ENCODE measurements at places on chromosomes 16 and 17.

- no peak for DNase-seq
These were observed 55.6 kb downstream of the MPRIP start for GRCh38 chr17:17097763-17098345.

GRCh38 chr16:78628461-78629045 is 529.1 kb downstream of the WWOX start:
- no peak for DNase-seq

DNA sequence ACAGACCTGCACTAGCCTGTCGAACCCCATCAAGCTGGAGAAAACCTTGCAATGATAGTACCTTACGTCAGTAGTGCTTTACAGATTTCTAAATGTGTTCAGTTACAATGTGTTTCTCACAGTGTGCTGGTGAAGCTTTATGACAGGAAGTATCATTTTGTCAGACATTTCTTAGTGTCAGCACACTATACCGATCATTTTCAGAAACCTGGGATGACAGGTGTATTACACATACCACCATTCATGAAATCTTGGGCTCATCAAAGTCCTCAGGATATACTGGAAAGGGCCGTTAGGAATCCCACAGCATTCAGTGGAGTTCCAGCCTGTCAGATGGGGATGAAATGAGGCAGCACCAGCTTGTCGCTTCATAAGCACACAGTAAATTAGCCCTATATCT is 27.3 kb downstream of the TTC19 start:
- no peak for DNase-seq

- DNase-seq, result no peak
These were observed at the start of gene CES2 for GRCh38 chr16:66935314-66936011. TSS of gene CES2 (plus strand) at chr16:66935516. CDS start at chr16:66935636, 120 bp downstream.

GRCh38 chr17:30547778-30548573 is 70.8 kb downstream of the GOSR1 start:
- DNase-seq, result no peak

DNA sequence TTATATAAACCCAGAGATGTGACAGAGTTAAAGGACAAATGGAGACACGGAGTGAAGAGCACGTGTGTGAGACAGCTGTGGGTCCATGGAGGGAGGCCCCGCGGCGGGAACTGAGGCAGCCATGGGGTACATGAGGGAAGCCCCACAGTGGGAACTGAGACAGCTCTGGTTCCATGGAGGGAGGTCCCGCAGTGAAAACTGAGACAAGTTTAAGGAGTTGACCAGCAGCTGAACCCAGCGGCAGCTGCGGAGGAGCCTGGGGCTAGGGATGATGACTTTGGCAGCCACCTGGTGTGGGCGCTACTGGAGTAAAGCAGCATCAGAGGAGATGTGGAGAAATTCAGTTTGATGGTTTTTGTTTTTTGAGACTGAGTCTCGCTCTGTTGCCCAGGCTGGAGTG is 185.1 kb downstream of the RPTOR start:
- no peak for DNase-seq

DNA sequence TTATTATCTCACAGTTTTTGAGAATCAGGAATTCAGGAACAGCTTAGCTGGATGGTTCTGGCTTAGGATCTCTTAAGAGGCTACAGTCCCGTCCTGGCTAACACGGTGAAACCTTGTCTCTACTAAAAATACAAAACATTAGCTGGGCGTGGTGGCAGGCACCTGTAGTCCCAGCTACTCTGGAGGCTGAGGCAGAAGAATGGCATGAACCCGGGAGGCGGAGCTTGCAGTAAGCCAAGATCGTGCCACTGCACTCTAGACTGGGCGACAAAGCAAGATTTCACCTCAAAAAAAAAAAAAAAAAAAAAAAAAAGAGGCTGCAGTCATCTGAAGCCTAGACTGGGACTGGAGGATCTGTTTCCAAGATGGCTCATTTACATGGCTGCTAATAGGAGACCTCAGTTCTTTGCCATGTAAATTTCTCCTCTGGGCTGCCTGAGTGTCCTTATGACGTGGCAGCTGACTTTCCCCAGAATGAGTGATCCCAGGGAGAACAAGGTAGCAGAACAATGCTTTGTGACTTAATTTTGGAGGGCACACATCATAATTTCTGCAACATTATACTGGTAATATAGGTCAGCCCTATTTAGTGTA is 95.8 kb upstream of the CORO6 start:
- DNase-seq, result no peak

DNA sequence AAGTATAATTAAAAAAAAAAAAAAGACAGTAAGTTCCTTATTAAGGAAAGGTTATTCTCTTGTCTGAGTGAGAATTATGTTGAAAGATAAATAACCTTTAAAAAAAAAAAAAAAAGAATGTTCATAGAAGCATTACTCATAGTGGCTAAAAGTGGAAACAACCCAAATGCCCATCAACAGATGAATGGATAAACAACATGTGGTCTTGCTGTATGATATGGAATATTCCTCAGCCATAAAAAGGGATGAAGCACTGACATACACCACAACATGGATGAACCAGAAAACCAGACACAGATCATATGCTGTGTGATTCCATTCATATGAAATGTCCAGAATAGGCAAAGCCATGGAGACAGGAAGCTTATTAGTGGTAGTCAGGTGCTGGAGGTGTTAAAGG is 9.2 kb upstream of the CCNF start:
- DNase-seq, result no peak

DNA sequence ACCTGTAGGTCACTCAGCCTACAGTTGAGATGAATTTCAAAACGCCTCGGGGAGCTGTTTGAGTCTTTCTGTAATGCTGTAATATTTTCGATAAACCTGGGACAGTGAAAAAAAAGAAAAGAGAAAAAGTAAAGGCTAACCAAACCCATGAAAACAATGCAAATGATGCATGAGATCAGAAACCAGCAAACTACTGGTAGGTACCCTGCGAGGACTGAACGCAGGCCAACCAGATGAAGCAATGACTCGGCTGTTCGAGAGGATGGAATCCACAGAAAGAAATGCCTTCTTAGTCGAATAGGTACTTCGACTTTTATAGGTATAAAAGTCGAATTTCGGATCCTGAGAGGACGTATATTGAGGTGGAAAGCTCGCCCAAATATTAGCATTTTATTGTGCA is 509 bp upstream of the ATAD5 start:
- no peak for DNase-seq

DNA sequence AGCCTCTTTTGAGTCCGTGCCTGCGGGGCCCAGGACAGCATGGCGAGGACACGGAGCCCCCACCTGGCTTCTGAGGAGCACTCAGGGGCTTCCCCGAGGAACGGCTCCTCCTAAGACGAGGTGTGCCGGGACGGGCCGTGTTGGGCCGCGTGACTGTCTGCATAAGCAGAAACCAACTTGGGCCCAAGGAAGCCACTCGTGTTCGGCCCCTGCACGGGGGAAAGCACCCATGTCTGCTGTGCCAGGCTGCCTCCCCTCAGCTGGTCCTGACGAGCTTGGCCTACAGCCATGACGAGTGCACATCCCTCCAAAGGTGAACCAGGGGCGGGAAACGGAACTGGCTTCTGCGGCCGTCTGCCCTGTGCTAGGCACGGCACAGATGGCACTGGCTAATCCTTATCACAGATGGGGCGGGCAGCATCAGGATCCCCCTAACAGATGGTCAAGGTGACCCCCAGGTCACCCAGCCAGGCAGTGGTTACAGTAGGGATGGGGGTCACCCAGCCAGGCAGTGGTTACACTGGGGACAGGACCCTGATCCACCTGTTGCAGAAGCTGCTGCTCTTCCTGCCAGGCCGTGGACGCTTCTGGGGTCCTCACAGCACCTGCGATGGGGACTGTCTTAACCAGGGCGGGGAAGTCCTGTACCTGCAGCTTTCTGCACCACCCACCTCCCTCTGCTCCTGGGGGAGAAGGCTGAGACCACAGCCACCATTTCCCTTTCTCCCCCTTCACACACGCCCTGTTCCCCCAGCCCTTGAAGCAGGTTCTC is 25.6 kb downstream of the MRM3 start:
- DNase-seq, result no peak

DNA sequence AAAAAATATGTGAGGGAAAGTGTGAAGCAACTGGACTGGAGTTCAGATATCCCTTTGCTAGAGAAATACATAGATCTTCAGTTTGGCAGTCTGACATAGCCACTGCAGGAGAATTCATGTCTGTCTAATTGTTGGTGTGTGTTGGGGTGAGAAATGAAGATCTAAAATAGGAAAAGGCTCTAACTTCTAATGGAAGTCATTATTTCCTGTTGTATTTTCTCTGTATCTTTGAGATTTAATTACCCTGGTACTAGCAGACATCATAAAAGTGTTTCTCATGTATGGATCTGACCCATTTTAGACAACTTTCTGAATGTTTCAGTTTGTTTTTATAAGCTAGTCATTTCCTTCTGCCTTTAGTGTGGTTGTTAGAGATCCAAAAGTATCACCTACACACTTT is 128.3 kb downstream of the NLK start:
- DNase-seq, result no peak

- DNase-seq, result no peak
These were observed 311.8 kb downstream of the CDH11 start for GRCh38 chr16:64809876-64810629.

DNA sequence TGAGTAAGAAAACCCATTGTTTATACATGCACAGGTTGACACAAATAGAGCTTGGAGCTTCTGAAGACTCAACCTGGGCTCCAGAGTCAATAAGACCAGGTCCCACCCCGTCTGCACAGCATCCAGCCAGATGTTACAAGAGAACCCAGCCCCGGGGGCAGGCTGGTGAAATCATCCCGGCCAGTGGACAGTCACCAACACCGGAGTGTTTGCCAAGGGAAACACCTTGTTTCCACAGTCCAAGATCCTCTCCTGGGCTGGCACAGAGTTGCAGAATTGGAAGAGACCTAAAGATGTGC is 90.3 kb downstream of the RAB11FIP4 start:
- DNase-seq, result no peak

- no peak for DNase-seq
These were observed 152.0 kb downstream of the ZFHX3 start for GRCh38 chr16:72895951-72896350.

GRCh38 chr17:69857412-69857835 is 217.6 kb upstream of the KCNJ16 start:
- DNase-seq, result no peak

GRCh38 chr16:49442805-49443204 is 69.2 kb downstream of the C16orf78 start:
- no peak for DNase-seq

GRCh38 chr17:2361010-2361760 is 23.9 kb downstream of the SGSM2 start:
- no peak for DNase-seq

DNA sequence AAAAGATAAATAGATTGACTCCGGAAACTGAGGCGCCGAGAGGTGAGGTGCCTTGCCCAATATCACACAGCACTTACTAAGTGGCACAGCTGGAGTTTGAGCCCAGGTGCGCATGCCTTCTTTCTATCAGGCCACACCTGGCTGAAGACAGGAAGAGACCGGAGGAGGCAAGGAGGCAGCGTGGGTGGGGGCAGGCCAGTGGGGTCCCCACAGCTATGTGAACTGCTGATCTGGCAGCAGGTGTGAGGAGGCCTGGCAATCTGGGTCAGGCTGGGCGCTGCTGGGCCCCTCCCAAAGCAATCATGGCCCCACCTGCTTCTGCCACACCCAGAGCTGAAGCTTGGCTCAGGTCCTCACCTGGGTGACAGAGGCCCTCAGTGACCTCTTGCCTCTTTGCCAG is 1.9 kb upstream of the GDPD3 start:
- no peak for DNase-seq

DNA sequence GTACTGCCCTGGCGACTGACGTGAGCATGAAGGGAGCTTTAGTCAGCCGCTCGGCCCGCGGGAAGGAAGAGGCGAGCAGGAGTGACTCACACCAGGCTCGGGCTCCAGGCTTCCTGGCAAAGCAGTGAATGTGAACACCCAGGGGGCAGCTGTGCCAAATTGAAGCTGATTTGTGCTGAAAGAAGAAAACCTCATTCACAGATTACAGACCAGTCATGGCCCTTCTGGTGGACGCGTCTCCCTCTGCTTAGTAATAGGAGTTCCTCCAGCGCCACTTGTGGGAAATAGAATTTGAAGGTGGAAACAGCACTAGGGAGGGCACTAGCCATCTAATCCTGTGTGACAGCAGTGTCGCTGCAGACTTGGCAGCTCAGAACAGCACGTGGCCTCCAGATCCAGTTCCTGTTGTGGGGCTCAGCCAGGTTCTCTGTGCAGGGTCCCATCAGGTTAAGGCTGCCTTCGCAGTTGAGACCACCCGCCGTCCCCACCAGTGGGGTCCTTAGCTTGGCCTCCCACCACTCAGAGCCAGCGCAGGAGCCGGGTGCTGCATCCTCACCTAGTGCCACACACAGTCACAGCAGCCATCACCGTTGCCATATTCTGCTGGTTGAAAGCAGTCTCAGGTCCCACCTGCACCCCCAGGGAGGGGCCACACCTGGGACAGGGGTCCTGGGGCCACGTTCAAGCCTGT is 164.5 kb upstream of the CHMP6 start:
- peak; percentile 27 for DNase-seq

GRCh38 chr16:47043200-47043599 is 69.7 kb upstream of the DNAJA2 start:
- no peak for DNase-seq

- peak; percentile 39 for DNase-seq
These were observed 240.0 kb downstream of the C16orf95 start for GRCh38 chr16:87076950-87077749.

All from CD4-positive, alpha-beta T cell treated with Interleukin-15 for 1 hour (primary cell).